Neuronal stem cell (in vitro differentiated cells): ENCODE measurements at places on chromosomes 11 and 22.

DNA sequence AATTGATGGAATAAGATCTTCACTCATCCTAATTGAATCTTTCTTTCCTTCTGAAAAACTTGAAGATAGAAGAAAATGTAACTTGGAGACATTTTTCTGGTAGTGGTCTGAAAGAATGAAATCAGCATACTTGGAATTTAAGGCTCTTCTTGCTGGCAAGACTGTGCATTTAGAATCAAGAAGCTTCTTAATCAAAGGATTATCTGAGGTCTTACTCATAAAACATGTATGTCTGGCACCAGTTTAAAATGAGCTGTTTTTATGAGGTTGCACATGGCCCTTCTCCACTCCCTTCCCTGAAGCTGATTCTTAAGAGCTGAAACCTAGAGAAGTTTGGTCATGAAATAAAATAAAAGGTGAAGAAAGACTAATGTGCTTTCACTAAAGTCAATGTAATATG lies 77.3 kb downstream of the ARHGEF12 start:
- H3K4me1 ChIP-seq, result no peaks in the 10 kb centered on the region
- H3K27me3 ChIP-seq, result no peaks in the 10 kb centered on the region
- no peak overlapping the region for H3K4me3 ChIP-seq
- H3K36me3 ChIP-seq, result peaks cover 76% of the 10 kb centered on the region

DNA sequence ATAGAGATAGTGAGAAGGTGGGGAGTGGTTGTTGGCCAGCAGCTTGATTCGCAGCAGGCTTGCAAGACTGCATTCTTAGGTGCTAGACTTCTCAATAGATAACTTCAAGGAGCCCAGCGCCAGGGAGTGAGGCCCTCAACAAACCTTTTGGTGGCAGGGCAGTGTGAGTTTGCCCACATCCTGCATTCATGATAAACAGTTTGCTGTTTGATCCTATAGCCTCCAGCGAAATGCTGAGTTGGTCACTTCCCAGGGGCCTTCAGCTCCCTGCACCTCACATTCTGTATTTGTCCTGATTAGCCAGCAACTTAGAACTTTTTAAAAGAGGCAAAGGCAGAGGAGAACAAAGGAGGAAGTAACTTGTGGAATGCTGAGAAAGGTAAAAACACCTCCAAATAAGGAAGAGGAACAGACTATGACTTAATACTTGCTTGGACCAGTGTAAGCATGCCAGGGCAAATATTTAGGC lies 25.1 kb downstream of the OR10A6 start:
- no peak for DNase-seq
- H3K4me1 ChIP-seq, result peaks cover 11% of the 10 kb centered on the region
- H3K27me3 ChIP-seq, result no peaks in the 10 kb centered on the region
- H3K27ac ChIP-seq, result peak overlapping the region; percentile 41
- no peaks in the 10 kb centered on the region for H3K36me3 ChIP-seq
- H3K4me3 ChIP-seq, result no peak overlapping the region

- no peak for DNase-seq
- H3K27me3 ChIP-seq, result no peaks in the 10 kb centered on the region
- H3K36me3 ChIP-seq, result peaks cover 58% of the 10 kb centered on the region
- no peak overlapping the region for H3K4me3 ChIP-seq
- no peaks in the 10 kb centered on the region for H3K4me1 ChIP-seq
These were observed 11.3 kb downstream of the TRMU start for GRCh38 chr22:46346680-46347405.

GRCh38 chr11:102530558-102530957 lies at the start of gene MMP7:
TSS of gene MMP7 (minus strand) at chr11:102530747. CDS start at chr11:102530700, 47 bp downstream.
- H3K36me3 ChIP-seq, result no peaks in the 10 kb centered on the region
- DNase-seq, result no peak
- H3K4me3 ChIP-seq, result no peak within 1 kb of the TSS
- H3K27me3 ChIP-seq, result no peaks in the 10 kb centered on the region
- H3K27ac ChIP-seq, result no peak within 1 kb of the TSS

DNA sequence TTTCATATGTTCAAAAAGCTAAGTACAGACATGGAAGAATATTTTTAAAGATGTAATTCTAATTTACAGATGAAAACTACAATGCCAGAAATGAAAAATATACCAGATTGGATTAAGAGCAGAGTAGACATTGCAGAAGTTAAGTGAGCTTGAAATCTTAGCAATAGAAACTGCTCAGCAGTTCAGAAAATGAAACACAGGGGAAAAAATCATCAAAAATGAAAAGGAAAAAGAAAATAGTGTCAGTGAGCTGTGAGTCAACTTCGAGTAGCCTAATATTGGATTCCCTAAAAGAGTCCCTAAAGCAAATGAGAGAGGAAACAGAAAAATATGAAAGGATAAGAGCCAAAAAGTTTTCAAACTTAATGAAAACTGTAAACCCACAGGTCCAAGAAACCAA lies 25.8 kb upstream of the IL10RA start:
- H3K27me3 ChIP-seq, result no peaks in the 10 kb centered on the region
- no peak overlapping the region for H3K4me3 ChIP-seq
- no peak for DNase-seq
- no peaks in the 10 kb centered on the region for H3K4me1 ChIP-seq

GRCh38 chr11:121681550-121682268 lies 228.9 kb upstream of the SORL1-AS1 start:
- no peaks in the 10 kb centered on the region for H3K4me1 ChIP-seq
- no peak overlapping the region for H3K4me3 ChIP-seq
- no peak overlapping the region for H3K27ac ChIP-seq

DNA sequence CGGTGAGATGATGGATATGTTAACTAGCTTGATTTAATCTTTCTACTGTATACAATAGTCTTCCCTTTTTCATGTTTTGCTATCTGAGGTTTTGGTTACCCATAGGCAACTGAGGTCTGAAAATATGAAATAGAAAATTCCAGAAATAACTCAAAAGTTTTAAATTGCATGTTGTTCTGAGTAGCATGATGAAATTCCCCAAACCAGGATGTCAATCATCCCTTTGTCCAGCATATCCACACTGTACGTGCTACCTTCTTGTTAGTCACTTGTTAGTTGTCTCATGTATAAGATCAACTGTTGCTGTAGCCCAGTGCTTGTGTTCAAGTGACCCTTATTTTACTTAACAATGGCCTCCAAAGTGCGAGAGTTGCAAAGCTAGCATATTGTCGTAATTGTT lies 21.2 kb upstream of the OR10W1 start:
- no peaks in the 10 kb centered on the region for H3K4me1 ChIP-seq
- no peak overlapping the region for H3K4me3 ChIP-seq
- no peak overlapping the region for H3K27ac ChIP-seq
- no peaks in the 10 kb centered on the region for H3K27me3 ChIP-seq
- DNase-seq, result no peak

DNA sequence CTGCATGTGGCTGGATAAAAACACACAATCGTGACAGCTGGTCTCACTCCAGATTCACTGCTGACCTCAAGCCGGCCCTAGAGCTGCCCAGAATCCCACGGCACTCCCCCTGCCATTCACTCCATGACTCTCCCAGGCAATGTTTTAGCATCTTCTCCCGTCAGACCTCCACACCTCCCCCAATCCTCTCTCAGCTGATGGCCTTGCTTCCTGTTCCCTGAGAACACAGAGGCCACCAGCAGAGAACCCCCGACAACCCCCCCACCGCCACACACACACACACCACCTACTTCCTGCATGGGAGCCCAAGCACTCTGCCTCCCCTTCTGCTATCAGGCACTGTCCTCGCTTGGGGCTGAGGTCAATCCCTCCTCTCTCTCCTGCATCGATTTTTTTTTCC lies 9.3 kb downstream of the TNKS1BP1 start:
- H3K36me3 ChIP-seq, result peaks cover 57% of the 10 kb centered on the region
- DNase-seq, result no peak
- H3K27me3 ChIP-seq, result no peaks in the 10 kb centered on the region
- H3K4me1 ChIP-seq, result peaks cover 25% of the 10 kb centered on the region
- no peak overlapping the region for H3K4me3 ChIP-seq

GRCh38 chr22:43476751-43477725 lies 65.2 kb downstream of the MPPED1 start:
- H3K27ac ChIP-seq, result no peak overlapping the region
- peaks cover 12% of the 10 kb centered on the region for H3K27me3 ChIP-seq
- no peaks in the 10 kb centered on the region for H3K36me3 ChIP-seq

- H3K36me3 ChIP-seq, result no peaks in the 10 kb centered on the region
- H3K4me3 ChIP-seq, result no peak overlapping the region
- no peaks in the 10 kb centered on the region for H3K27me3 ChIP-seq
- no peak for DNase-seq
- no peaks in the 10 kb centered on the region for H3K4me1 ChIP-seq
- H3K27ac ChIP-seq, result no peak overlapping the region
These were observed 1464.8 kb downstream of the BRD1 start for GRCh38 chr22:48362721-48363404.

GRCh38 chr11:67435727-67436458 lies 1.6 kb downstream of the PTPRCAP start:
- no peak for DNase-seq
- no peaks in the 10 kb centered on the region for H3K4me1 ChIP-seq
- H3K36me3 ChIP-seq, result peaks cover 82% of the 10 kb centered on the region

GRCh38 chr22:30181459-30182349 lies 64.9 kb downstream of the LIF start:
- no peak overlapping the region for H3K27ac ChIP-seq
- no peak overlapping the region for H3K4me3 ChIP-seq
- H3K36me3 ChIP-seq, result no peaks in the 10 kb centered on the region

DNA sequence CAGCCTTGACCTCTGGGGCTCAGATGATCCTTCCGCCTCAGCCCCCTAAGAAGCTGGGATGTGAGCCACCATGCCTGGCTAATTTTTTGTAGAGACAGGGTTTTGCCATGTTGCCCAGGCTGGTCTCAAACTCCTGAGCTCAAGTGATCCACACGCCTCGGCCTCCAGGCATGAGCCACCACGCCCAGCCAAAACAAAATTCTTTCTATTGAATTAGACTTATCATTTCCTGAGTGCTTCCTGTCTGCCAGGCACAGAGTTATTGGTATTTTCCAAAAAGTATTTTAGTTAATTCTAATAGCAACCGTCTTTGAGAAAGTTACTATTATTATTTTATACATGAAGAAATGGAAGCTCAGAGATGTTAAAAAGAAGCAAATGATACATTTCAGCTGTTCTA lies 61.4 kb upstream of the LMO2 start:
- no peak for DNase-seq
- H3K4me3 ChIP-seq, result no peak overlapping the region
- H3K27ac ChIP-seq, result no peak overlapping the region
- H3K4me1 ChIP-seq, result no peaks in the 10 kb centered on the region

GRCh38 chr11:11501546-11502262 lies 120.1 kb downstream of the GALNT18 start:
- H3K4me3 ChIP-seq, result no peak overlapping the region
- no peak overlapping the region for H3K27ac ChIP-seq
- no peaks in the 10 kb centered on the region for H3K36me3 ChIP-seq
- H3K27me3 ChIP-seq, result no peaks in the 10 kb centered on the region
- H3K4me1 ChIP-seq, result peaks cover 6% of the 10 kb centered on the region

DNA sequence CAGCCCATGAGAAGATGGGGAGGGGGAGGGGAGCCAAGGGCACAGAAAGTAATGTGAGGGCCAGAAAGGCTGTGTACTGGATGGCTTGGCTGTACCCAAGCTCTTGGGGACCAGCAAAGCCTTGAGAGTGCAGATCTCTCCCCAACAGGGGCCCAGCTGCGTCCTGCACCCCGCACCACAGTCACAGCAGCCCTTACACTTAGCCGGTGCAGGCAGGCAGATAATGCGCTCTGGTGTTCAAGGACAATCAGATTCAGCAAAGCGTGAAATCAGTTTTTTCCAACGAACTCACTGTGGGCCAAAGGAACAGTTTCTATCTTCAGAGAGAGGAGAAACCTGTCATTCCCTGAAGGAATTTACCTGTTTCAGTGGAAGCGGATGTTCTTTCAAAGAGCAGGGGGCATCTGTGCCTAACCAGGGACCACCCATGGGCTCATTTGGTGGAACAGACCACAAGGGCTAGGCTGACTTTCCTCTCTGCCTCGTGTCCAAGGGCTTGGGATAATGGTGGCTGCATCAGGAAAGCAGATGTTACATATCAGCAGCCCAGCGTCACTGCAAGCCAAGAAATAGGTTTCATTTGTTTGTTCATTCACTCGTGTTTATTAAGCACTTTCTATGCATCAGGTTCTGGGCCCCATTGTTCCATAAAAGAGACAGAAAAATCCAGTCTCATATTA lies 81.2 kb upstream of the SPON1 start:
- H3K4me3 ChIP-seq, result no peak overlapping the region
- no peak for DNase-seq
- H3K27me3 ChIP-seq, result no peaks in the 10 kb centered on the region
- H3K4me1 ChIP-seq, result peaks cover 2% of the 10 kb centered on the region
- H3K27ac ChIP-seq, result no peak overlapping the region
- no peaks in the 10 kb centered on the region for H3K36me3 ChIP-seq

DNA sequence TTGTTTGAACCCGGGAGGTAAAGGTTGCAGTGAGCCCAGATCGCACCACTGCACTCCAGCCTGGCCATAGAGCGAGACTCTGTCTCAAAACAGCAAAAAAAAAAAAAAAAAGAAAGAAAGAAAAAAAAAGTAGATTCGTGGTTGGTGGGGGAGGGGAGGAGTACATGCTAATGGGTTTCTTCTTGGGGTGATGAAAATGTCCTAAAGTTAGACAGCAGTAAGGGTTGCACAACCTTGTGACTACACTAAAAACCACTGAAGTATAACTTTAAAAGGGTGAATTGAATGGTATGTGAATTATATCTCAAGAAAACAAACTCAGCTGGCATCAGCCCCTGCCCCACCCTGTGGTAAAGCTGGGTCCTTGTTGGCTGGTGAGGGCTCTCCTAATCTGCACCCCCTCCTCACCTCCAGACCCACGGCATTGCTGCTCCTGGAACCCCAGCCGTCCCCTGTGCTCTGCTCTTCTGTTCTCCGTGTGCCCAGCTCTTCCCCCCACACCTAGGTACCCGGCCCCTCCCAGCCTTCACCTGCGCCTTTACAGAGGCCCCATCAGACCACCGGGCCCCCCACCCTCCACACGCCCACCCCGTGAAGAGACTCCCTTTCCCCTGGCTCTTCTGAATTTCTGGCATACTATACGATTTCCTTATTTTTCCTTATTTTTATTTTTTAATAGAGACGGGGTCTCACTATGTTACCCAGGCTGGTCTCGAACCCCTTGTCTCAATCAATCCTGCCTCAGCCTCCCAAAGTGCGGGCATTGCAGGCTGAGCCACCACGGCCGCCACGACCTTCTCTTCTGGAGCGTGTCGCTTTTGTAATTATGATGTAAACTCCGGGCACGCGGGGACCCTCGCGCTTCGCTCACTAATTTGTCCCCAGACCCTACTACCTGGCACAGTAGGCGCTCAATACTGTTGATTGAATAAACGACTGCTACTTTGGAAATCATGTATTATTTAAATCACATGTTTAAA lies 924 bp upstream of the FADD start:
- no peak for DNase-seq
- H3K4me3 ChIP-seq, result peak overlapping the region; percentile 99
- peaks cover 27% of the 10 kb centered on the region for H3K36me3 ChIP-seq
- H3K4me1 ChIP-seq, result peaks cover 8% of the 10 kb centered on the region
- no peak overlapping the region for H3K27ac ChIP-seq

- no peak overlapping the region for H3K27ac ChIP-seq
- DNase-seq, result no peak
- no peaks in the 10 kb centered on the region for H3K27me3 ChIP-seq
- no peaks in the 10 kb centered on the region for H3K4me1 ChIP-seq
- no peaks in the 10 kb centered on the region for H3K36me3 ChIP-seq
- H3K4me3 ChIP-seq, result no peak overlapping the region
These were observed 12.9 kb downstream of the TSPAN32 start for GRCh38 chr11:2314525-2315394.
